ENCODE measurements at places on chromosomes 2 and 18. TPM values are rescaled to one million over a fixed set of nuclear protein-coding genes. Genes with fewer than 3 reads are reported as not detected.

- peak; percentile 68 for DNase-seq
These were observed 82.1 kb downstream of the HS1BP3 start for GRCh38 chr2:20568501-20569463.

GRCh38 chr2:219902891-219903552, 275.6 kb downstream of the SLC4A3 start:
- DNase-seq, result no peak

DNA sequence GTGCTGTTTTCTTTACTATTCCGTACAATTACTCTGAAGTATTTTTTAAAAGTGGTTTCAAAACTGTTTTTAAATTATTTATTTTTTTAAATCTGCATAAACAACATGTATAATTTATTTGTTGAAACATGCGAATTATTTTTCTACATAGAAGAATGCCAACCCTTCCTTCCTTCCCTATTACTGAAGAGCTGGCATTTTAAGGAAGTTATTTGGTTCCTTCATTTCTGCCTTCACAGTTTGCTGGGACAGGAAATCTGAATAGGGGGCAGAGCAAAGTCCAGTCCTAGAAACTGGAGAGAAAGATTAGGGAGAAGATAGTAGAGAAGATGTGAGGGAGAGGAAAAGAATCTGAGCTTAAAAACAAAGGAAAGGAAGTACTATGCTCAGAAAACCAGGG, 146.7 kb upstream of the ACVR2A start:
- DNase-seq, result no peak

- no peak for DNase-seq
These were observed 70.5 kb downstream of the PRPF40A start for GRCh38 chr2:152646775-152647174.

GRCh38 chr2:123035541-123035940, 989.5 kb upstream of the CNTNAP5 start:
- DNase-seq, result no peak

- no peak for DNase-seq
These were observed 322.5 kb downstream of the ARHGAP15 start for GRCh38 chr2:143451642-143452281.

GRCh38 chr18:42706029-42706608, 409.4 kb downstream of the RIT2 start:
- no peak for DNase-seq

DNA sequence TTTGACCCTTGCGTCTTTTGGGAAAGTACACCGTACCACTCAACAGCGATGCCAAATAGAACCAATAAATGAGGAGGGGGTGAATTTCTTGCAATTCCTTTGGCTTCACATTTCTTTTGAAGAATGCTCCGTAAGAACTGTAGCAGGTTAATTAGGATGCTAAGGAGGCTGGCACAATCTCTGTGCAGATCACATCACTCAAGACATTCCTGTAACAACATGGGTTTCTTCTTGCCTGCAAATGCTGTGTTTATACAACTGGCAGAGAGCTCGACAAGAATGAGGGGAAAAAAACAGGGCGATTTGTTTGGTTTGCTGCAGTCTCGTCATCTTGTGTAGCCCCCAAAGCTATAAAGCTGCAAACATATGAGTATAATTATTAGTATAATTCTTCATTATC, 424.8 kb upstream of the DCC start:
- DNase-seq, result no peak

- no peak for DNase-seq
These were observed at the start of gene SYT4 for GRCh38 chr18:43277164-43277600. Gene SYT4, minus strand, starts transcription at chr18:43277490. Its CDS starts 209 bp downstream, at chr18:43277281.

DNA sequence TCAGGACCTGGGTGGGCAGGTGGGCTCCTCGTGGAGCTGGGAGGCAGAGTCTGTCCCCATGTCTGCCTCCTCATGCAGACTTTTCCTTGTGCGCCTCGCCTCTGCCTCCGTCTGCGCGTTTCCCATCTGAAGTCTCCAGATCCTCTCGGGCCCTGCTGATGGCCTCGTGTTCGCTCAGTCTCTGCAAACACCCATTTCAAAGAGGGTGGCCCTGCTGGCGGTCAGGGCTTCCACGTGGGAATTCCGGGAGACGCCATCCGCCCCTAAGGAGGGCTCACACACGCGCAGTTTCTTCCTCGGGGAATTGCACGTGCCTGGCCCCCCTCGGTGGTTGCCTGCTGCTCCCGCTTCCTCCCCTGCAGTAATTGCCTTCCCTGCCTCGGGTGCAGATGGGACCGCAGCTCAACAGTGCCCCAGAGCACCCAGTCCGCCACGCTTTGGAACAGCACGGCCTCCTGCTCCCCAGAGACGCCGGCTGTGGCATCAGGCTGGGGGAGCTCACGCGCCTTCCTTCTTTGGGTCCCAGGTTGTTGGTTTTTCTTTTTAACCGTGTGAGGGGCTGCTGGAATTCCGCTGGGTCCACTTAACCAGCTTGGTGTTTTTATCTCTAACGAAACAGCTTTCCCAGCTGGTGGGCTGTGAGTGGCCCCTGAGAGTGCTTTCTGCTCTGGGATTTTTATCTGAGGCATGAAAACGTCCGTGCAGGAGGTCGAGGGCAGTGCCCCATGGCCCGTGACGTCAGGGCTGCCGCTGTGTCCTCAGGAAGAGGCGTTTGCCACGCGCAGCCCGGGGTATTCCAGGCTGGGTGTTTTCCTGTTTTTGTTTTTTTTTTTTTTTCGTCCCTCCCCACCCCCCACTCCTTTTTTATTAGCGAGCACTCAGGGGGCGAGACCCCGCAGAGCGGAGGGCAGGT, 16.1 kb downstream of the NFATC1 start:
- DNase-seq, result peak; percentile 45

- no peak for DNase-seq
These were observed 157.3 kb upstream of the SALL3 start for GRCh38 chr18:78822171-78822948.

DNA sequence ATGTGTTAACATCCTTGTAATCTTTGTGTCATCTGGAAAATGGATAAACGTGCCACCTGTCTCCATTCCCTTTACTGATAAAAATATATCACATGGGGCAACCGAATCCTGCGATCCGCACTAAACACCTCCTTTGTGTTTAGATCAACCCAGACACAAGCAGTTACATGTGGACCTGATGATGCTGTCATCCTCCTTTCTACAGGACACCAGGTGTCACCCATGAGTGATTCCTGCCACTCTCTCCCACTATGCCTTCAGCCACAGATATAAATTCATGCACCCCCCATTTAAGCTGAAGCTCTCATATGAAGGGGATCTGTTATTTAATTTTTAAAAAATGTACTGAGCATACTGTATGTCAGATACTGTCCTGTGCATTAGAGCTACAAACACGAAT, 81.3 kb downstream of the VIT start:
- DNase-seq, result no peak

DNA sequence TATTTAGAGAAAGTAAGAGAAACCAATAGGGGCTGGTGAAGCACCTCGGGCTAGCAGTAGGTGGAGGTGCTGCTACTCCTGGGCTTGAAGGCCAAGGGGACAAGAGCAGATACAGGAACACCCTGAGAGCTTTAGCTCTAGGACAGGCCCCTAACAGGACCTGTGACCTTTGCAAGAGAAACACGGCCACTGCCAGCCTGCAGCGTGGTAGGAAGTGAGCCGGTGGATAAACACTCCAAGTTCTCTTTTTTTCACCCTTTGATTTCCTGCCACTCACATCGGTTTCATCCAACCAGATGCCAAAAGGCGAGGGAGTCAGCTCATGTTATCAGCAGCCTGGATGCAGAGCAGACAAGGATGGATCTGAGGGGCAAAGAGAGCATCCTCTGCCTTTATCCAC, 66.8 kb upstream of the SPRED2 start:
- DNase-seq, result no peak

- no peak for DNase-seq
These were observed 594.8 kb upstream of the ZEB2 start for GRCh38 chr2:145114726-145115125.

- no peak for DNase-seq
These were observed 21.9 kb upstream of the NCOA1 start for GRCh38 chr2:24469148-24469650.

Gene EPB41L5
- polyA plus RNA-seq, result 4.3 TPM

Gene C2orf15
- 0.75 TPM for polyA plus RNA-seq

Gene TFCP2L1
- 0.03 TPM for polyA plus RNA-seq

Gene KCNIP3
- 2.9 TPM for polyA plus RNA-seq

Gene FSIP2
- not detected for polyA plus RNA-seq

Gene DNAJC5G
- 2.3 TPM for polyA plus RNA-seq

Gene TSPYL6
- polyA plus RNA-seq, result 0.08 TPM

Data from aorta (tissue), 5 donors.